Pancreas (tissue), 10 donors: ENCODE measurements at places on chromosomes 3 and 15. TPM values are rescaled to one million over a fixed set of nuclear protein-coding genes. Genes with fewer than 3 reads are reported as not detected.

Gene ACSBG1
- polyA plus RNA-seq: 0.12 TPM

Gene TP53BP1
- polyA plus RNA-seq: 19.0 TPM

Gene VWA5B2
- polyA plus RNA-seq: 105 TPM

- no peaks in the 10 kb centered on the region for H3K27me3 ChIP-seq
- DNase-seq: peak; percentile 32
- H3K4me1 ChIP-seq: peaks cover 24% of the 10 kb centered on the region
- H3K36me3 ChIP-seq: no peaks in the 10 kb centered on the region
Observed at GRCh38 chr3:114848643-114849350, 298.3 kb downstream of the ZBTB20 start.

DNA sequence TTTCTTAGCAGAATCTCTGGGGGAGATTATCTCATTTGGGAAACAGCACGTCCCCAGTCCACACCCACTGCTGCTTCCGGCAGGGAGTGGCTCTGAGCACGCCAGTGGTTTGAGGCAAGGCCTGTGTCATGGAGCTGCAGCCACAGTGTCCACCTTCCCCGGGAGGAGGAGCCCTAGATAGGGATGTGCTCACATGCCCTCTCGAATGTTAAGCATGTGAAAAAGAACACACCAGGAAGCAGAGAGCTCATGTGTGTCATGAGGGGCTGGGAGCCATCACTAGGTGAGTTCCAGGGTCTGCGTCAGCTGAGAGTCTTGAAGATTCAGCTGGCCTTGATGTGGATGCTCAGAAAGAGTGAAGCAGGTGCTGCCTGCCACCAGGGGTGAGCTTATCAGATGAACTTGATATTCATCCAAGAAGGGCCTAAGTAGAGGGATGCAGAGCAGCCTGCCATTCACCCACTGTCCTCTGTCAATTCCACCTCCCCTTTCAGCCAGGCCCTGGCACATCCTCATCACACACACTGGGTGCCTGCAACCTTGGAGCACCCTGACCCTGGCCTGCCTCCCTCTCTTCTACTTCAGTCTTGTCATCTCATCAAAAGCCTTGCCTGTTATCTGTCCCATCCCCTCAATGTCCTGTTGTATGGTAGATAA is 16.3 kb downstream of the ITGA11 start:
- H3K4me3 ChIP-seq: no peak overlapping the region
- H3K27ac ChIP-seq: no peak overlapping the region
- H3K27me3 ChIP-seq: no peaks in the 10 kb centered on the region
- no peaks in the 10 kb centered on the region for H3K4me1 ChIP-seq
- no peak for DNase-seq
- no peaks in the 10 kb centered on the region for H3K36me3 ChIP-seq

DNA sequence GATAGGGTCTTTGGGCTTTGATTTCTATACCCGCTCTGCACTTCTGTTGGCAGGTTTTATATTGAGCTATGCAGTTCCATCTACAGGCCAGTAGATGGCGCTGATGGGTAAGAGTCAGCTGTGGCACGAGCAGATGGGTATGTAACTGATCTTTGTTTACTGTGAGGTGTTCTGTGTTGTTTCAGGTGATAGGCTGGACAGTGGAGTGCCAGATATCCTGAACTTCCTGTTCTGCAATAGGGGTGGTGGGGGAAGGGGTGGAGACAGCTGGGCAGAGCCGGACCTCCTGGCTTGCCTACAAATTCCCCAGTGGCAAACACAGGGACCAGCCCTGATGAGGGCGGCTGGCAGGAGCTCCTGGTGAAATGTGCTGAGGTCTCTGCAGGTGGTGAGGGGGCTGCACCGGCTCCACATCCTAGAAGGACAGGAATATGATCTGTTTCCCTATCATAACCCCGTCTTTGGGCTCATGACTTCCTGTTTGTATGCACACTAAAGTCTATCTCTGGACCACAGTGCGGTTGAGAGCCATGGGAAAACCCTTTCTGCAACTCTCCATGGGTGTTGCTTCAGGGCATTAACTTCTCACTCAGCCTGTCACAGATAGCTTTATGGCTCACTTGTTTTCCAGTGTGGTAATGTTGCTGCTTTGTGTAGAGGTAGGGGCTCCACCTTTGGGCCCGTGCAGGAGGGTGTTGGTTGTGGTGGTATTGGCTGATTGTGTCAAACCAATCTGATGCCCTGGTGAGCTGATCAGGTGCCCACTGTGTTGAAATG is 13.4 kb upstream of the FAM98B start:
- H3K4me1 ChIP-seq: no peaks in the 10 kb centered on the region
- peaks cover 5% of the 10 kb centered on the region for H3K27me3 ChIP-seq
- H3K4me3 ChIP-seq: no peak overlapping the region
- no peaks in the 10 kb centered on the region for H3K36me3 ChIP-seq

DNA sequence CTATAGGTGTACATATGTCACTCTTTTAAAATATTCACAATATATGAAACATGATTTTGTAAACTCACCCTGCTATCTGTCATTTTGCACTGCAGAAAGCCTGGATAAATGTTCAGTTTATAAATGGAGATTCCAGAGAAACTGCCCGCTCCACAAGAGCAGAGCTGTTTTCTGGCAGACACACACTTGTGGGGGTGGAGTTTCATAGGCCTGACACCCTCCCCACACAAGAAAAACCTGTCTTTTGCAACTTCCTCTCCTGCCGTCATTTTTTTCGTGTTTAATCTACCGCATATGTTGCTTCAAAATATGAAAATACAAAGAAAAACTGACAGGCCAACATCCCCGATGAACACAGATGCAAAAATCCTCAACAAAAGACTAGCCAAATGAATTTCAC is 479.0 kb downstream of the GABRG3 start:
- DNase-seq: no peak
- no peak overlapping the region for H3K27ac ChIP-seq
- H3K4me1 ChIP-seq: no peaks in the 10 kb centered on the region
- H3K27me3 ChIP-seq: no peaks in the 10 kb centered on the region
- H3K4me3 ChIP-seq: no peak overlapping the region

- no peak for DNase-seq
- no peak overlapping the region for H3K4me3 ChIP-seq
- H3K4me1 ChIP-seq: peaks cover 7% of the 10 kb centered on the region
- peaks cover 26% of the 10 kb centered on the region for H3K36me3 ChIP-seq
- H3K27me3 ChIP-seq: no peaks in the 10 kb centered on the region
Observed at GRCh38 chr3:97942801-97943546, 29.3 kb downstream of the RIOX2 start.

- H3K27me3 ChIP-seq: no peaks in the 10 kb centered on the region
- H3K36me3 ChIP-seq: no peaks in the 10 kb centered on the region
Observed at GRCh38 chr15:27743638-27744037, 355.5 kb downstream of the OCA2 start.

- no peak for DNase-seq
- H3K27ac ChIP-seq: no peak overlapping the region
- no peak overlapping the region for H3K4me3 ChIP-seq
- H3K36me3 ChIP-seq: no peaks in the 10 kb centered on the region
- peaks cover 3% of the 10 kb centered on the region for H3K4me1 ChIP-seq
Observed at GRCh38 chr3:46903341-46904302, 26.1 kb downstream of the PTH1R start.

- DNase-seq: no peak
- no peaks in the 10 kb centered on the region for H3K36me3 ChIP-seq
- H3K27ac ChIP-seq: no peak overlapping the region
- H3K4me1 ChIP-seq: no peaks in the 10 kb centered on the region
- no peaks in the 10 kb centered on the region for H3K27me3 ChIP-seq
- H3K4me3 ChIP-seq: no peak overlapping the region
Observed at GRCh38 chr3:28949580-28949979, 331.3 kb upstream of the RBMS3 start.

DNA sequence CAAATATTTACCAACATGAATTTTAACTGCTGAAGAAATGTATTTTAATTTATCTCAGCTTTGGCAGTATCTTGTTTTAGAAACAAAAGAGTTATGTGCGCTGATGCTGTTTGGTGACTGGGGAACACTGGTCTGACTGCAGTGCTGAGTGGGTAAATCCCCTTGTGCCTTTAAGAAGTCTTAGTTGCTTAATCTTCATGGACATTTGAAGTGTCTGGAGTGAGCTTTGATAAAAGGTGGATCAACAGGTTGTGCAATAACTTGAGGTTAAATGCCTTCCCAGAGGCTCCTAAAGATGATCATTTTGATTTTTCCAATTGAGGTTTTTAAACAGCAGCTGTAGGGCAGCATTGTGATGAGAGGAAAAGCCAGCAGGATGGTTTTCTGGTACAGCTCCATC is 68.7 kb downstream of the TP63 start:
- H3K27me3 ChIP-seq: no peaks in the 10 kb centered on the region
- no peak for DNase-seq
- no peak overlapping the region for H3K4me3 ChIP-seq
- no peaks in the 10 kb centered on the region for H3K36me3 ChIP-seq
- H3K27ac ChIP-seq: no peak overlapping the region

- H3K27me3 ChIP-seq: no peaks in the 10 kb centered on the region
- H3K4me1 ChIP-seq: no peaks in the 10 kb centered on the region
- DNase-seq: no peak
- H3K36me3 ChIP-seq: no peaks in the 10 kb centered on the region
Observed at GRCh38 chr3:190014940-190015339, 105.8 kb downstream of the P3H2 start.

DNA sequence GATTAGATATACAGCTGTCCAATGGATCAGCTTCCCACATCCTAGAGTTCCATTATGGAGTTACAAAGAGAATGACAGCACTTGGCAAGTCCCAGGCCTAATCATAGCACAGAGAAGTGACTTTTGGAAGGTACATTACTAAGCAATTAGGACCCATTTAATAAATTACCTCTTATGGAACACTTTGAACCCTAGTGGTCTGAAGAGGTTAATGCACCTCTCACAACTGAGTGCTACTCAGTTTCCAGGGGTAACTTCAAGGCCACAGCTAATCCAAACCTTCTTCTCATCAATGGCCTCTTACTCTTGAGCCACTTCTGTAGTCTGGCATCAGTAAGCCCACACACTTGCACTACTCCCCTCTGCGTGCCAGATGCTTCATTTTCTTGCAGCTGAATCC is 34.9 kb upstream of the MEIS2 start:
- no peaks in the 10 kb centered on the region for H3K27me3 ChIP-seq
- H3K4me3 ChIP-seq: no peak overlapping the region
- no peak for DNase-seq
- no peaks in the 10 kb centered on the region for H3K36me3 ChIP-seq
- H3K27ac ChIP-seq: no peak overlapping the region

- H3K36me3 ChIP-seq: no peaks in the 10 kb centered on the region
- H3K27me3 ChIP-seq: no peaks in the 10 kb centered on the region
- DNase-seq: no peak
- no peak overlapping the region for H3K27ac ChIP-seq
- peak overlapping the region; percentile 52 for H3K4me3 ChIP-seq
- no peaks in the 10 kb centered on the region for H3K4me1 ChIP-seq
Observed at GRCh38 chr15:45187578-45187893, 230 bp downstream of the SHF start.

GRCh38 chr3:177725165-177725564 is 527.9 kb upstream of the TBL1XR1 start:
- H3K4me3 ChIP-seq: no peak overlapping the region
- DNase-seq: no peak
- no peak overlapping the region for H3K27ac ChIP-seq
- H3K4me1 ChIP-seq: no peaks in the 10 kb centered on the region

- H3K27ac ChIP-seq: no peak overlapping the region
- DNase-seq: no peak
- no peaks in the 10 kb centered on the region for H3K27me3 ChIP-seq
- no peaks in the 10 kb centered on the region for H3K4me1 ChIP-seq
Observed at GRCh38 chr3:23682646-23683045, 123.1 kb upstream of the UBE2E1 start.

DNA sequence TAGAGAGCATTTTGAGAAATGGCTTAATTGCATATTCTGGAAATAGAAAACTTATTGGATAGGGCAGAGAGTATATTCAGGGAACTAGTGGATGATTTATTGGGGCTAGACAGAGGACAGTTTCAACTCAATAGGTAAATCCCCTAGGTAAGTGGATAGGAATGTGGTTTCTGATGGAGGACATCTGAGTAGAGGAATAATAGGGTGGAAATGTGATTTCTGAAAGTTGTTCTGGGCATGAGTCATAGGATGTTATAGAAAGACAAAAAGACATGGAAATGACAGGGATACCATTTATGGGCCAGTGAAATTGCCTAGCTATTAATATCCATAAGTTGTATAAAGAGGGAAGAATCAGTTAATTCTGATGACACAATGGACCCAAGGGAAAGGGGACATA is 563.3 kb upstream of the GOLIM4 start:
- H3K4me3 ChIP-seq: no peak overlapping the region
- no peak overlapping the region for H3K27ac ChIP-seq
- no peaks in the 10 kb centered on the region for H3K36me3 ChIP-seq
- DNase-seq: no peak
- no peaks in the 10 kb centered on the region for H3K4me1 ChIP-seq
